HCT116 (cell line): ENCODE measurements at places on chromosomes 3 and 15.

DNA sequence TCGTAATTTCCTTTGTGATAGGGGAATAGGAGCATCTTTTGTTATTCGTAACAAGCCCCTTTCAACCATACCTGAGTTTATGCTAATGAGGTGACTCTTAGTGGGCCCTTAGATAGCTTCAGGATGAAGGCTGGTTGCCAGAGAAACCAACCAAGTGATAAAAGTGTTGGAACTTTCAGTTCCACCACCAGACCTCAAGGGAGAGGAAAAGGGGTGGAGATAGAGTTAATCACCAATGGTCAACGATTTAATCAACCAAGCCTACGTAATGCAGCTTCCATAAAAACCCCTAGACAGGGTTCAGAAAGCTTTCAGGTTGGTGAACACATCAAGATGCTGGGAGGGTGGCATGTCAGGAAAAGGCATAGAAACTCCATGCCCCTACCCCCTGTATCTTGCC, 33.0 kb downstream of the HERC1 start:
- no peak for DNase-seq

- DNase-seq = no peak
Observed at GRCh38 chr3:144866476-144866875, 894.9 kb downstream of the DIPK2A start.

DNA sequence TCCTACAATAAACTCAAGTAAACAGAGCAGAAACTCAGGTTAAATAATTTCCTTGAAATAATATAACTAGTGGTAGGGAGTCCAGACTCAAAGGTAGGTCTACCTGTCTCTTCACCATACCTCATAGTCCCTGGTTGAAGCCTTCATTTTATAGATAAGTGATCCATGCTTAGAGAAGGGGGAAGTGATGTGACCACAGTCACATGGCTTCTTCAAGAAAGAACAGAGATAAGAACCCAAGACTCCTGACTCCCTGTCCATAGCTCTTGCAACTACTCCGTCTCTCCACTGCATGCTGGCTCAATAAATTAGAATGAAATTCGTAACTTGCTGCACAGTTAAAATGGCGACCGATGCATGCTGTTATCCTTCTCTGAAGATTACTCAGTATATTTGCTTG, 11.0 kb upstream of the C15orf61 start:
- DNase-seq = no peak

DNA sequence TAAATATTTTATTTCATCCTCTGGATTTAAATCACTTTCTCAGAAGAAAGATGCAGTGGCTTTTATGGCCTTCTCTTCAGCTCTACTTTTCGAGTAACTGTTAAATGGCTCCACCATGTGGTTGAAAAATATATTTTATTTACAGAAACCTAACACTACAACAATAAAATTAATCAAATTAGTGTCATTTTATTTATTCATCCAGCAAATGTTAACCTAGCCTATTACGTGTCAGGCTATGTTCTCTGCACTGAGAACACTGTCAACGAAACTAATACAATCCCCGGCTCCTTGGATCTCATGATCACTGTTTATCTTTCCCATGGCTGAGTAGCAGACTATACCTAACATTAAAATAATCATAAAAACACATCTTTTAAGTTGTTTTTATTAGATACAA, 148.0 kb upstream of the OSTN start:
- peak; percentile 31 for DNase-seq

DNA sequence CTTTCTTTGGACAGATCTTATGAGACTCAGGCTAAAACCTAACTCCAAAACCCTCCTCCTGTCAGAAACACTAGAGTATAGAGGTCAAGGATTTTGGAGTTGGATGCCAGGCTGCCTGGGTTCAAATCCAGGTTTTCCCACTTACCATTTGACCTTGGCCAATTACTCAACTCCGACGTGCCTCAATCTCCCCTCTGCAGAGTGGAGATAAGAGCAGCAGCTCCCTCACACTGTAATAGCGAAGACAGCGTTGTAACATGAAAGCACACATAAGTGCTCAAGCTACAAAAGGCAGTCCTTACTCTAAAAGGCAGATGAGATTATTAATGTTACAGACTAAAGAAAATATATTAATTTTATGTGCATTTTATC, 90.1 kb downstream of the IGF2BP2 start:
- no peak for DNase-seq

DNA sequence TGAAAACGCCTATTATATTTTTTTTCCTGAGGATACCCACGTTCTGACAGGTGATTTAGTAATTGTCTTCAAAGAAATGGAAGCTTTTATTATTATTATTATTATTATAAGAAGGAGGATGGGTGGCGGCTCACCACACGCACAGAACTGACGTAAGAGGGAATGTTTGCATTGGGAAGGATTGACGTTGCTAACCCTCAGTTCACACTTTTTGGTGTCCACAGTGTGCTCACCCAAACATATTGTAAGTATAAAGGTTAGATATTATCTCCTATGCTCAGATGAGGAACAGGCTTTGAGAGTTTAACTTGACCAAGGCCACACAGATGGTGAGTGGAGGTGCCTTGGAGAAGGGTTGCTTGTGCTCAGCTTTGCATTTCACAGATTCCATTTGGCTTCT, 533.5 kb upstream of the TBL1XR1 start:
- no peak for DNase-seq

DNA sequence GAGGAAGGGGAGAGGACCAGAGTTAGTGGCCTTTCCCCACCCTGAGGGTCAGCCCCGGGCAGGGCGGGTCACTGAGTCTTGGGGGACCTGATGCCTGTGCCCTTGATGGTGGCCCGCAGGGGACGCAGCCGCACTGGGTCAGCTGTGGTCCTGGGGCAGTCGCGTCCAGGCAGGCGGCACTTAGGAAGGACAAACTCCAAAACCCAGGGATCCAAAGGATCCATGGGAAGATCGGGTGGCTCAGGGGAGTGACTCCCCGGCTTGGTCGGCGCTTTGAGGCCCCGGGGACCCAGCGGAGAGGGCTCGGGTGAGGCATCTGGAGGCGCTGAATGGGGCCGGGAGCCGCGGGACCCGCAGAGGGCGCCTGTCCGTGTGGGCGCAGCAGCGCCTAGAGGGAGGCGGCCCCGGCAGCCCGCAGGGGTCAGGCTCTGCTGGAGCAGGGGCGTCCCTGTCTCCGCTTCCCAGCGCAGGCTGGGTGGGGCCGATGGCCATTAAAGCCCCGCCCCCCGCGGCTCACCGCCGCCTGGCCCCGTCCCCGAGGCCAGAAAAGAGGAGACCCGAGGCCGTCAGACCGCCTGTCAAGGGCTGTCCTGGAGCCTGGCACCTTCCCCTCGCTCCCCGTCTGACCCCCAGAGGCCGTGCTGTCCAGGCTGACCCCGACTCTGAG, 17.5 kb downstream of the CIDEC start:
- DNase-seq = no peak

GRCh38 chr15:64029633-64030032, 16.7 kb downstream of the DAPK2 start:
- no peak for DNase-seq

GRCh38 chr3:27253831-27254230, 115.4 kb downstream of the NEK10 start:
- peak; percentile 51 for DNase-seq

DNA sequence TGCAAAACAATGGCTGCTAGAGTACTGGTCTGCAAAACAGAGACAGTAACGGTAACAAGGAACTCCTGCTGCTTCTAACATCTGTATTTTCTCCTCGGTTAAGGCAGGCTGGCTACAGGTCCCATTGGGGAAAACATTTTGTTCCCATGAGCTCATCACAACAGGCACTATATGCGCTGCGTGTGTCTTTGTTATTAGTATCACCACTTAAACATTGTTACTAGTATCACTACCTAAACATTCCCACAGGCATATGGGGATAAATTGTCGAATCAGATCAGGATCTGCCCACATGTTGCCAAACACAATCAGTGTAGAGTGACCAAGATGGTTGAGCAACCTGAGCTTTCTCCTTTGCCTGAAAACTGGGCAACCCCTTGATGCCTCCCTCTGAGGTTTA, 77.2 kb downstream of the TOP2B start:
- DNase-seq = no peak

DNA sequence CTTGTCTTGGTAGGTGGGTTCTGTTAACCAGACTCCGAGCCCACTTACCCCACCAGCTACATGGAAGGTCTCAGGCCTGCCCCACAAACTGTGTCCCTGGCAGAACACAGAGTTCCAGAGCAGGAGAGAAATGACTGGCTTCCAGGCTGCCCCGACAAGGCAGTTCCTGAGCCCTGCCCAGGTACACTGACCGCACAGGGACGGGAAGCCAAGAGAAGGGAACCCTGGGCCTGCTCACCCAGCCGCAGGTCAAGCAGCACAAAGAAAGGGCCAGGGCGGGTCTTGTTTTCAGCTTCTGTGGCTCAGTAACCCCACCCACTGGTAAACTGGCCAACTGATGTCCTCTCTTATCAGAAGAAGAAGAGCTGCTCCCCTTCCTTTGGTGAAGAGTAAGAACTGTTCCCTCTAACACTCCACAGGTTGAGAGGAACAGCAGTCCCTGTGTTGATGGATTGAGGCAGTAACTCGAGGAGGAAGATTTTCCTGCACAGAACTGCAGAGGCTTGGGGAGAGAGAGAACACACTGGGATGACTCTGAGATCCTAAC, 68.4 kb downstream of the CRTC3 start:
- no peak for DNase-seq

DNA sequence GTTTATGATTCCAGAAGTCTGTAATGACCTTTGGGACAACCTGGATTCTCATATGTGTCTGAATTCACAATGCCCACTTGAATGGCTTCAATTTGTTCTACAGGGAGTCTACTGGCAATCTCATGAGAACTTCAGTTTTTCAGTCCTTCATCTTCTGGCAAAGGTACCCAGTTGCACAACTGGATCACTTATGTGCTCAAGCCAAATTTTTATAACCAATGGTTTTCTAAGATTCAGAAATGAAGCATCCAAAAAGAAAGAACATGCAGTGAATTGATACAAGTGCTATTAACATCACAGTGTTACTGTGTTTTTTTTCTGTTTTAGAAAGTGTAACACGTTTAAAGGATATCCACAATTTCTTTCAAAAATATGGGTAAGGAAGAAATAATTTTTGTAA, at the start of gene OR5H14:
Gene OR5H14 (plus strand): TSS at position 301 of the 400 bp plus-strand sequence. CDS start 1,907 bp downstream, outside the sequence.
- no peak for DNase-seq

DNA sequence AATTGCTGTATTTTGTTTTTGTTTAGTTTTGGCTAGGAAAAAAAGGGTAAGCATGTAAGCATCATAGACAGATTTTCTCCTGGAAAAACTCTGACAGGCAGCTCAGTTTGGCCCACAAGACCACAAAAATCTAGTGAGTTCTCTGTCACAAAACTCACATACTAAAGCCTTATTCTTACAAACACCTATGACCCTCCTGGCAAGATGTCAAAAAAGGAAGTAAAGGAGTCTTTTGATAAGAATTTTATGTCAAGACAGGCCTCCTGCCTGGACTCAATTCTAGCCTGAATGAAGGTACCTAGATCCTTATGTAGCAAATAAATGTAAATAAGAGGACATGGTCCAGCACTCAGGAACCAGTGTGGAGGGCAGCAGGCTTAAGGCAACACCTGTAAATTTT, 668.3 kb upstream of the ZNF385D start:
- no peak for DNase-seq

- DNase-seq = peak; percentile 12
Observed at GRCh38 chr3:141894524-141895176, 18.2 kb downstream of the ATP1B3 start.

DNA sequence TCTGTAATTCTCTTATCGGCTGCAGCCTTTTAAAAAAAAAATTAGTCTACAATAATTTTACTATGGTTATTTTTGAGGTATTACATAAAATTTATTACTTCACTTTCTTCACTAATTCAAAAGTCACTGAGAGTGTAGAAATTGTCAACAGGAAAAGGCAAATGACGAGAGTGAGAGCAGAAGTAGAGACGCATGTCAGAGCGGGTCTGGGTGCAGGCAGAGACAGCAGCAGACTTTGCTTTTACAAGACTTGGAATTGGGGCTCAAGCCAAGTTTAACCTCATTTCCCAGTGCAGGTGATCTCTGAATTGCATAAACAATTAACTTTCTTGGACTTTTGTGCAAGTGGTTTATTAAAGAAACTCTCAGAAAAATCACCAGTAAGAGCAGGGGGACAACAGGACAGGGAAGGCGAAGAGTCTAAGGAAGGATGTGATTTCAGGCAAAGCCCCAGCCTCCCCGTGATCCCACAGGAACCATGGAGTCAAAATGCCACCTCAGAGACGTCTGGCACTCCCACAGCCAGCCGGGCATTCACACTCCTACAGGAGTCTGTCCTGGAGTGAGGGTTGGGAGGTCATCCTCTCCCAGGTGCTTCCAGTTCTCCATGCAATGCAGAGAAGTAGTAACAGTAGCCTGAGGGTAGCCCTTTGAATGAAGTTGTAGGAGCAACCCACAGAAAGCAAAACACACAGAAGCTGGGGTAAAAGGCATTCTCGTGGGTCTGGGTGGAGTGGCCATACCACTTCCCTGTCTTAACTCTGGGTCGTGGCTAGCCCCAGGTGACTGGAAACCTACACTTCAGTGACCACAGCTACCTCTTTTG, 274.0 kb upstream of the TGFBR2 start:
- DNase-seq = no peak
